ENCODE measurements at places on chromosomes 6 and 20. TPM values are rescaled to one million over a fixed set of nuclear protein-coding genes. Genes with fewer than 3 reads are reported as not detected.

TMEM170B gene
- 2.7 TPM for polyA plus RNA-seq

DNA sequence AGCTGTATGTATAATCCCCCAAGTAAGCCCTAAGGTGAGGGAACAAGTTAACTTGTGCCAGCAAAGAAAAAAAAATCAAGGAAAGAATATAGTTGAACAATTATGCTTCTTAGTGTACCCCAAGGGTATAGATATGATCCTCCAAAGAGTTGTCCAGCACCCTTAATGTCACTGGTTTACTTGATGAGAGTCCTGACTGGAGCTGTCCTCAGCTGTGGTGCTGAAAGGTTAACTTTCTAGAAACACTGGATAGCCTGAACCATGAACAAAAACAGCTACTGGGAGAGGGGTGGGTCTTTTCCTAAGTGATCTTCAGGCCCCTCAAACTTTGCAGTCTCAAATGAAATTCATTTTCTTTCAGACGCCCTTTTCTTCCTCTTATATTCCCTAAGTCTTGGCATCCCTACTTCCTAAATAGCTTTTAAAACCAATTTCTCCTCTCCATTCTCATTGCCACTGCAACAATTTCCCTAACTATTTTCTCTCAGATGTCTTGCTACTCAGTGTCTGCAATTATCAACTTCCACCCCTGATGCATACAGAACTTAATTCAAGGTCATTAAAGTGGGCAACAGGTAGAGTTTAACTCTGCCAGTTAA, 83.5 kb upstream of the PROKR2 start:
- no peak for DNase-seq

DNA sequence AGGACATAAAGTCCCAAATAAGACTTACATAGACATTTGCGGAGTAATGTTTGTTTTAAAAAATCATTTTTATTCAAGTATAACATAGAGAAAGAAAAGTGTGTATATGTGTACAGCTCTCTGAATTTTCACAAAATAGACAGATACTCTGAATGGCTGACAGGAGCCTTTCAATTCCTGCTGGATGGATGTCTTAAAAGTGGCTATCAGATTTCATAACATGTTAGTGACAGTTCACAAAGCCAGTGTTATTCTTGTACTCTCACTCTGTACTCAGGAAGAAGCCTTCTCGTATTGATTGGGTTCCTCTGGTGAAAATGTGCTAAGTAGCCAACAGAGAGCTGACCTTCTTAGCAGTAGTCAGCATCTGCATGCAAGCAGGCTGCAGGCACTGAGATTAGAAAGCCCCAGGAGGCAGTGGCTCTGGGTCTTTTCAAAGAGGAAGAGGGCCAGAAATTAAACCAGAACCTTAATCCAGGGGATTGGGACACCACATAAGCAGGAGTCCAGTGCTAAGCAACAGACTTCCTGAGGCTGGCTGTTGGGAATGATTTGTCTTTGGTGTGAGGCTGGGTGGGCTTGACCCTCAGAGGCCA, 19.7 kb downstream of the SLC17A4 start:
- DNase-seq: no peak

- DNase-seq: no peak
Observed at GRCh38 chr6:72941751-72942150, 283.5 kb downstream of the KHDC1L start.

BPIFB2 gene
- polyA plus RNA-seq: not detected

- no peak for DNase-seq
Observed at GRCh38 chr6:13776602-13777001, 37.8 kb downstream of the MCUR1 start.

- no peak for DNase-seq
Observed at GRCh38 chr20:18388860-18389259, 78.0 kb downstream of the DZANK1 start.

DNA sequence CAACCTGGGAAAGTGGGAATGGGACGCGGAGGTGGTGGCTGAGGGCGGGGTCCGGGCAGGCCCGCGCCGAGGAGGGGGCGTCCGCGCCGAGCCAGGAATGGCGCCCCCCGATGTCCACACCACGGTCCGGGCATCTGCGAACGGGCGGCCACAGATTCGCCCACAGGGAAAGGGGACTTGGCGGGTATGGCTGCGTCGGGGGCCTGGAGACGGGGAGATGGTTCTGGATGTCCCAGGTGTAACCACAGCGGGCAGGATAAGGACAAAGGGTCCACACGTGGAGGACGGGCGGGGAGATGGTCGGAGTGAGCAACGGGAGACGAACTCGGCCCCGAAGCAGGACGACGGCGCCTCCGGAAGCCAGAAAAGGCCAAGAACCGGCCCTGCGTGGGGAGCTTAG, 124.6 kb downstream of the WDR27 start:
- no peak for DNase-seq

SNAP91 gene
- not detected for polyA plus RNA-seq

DNA sequence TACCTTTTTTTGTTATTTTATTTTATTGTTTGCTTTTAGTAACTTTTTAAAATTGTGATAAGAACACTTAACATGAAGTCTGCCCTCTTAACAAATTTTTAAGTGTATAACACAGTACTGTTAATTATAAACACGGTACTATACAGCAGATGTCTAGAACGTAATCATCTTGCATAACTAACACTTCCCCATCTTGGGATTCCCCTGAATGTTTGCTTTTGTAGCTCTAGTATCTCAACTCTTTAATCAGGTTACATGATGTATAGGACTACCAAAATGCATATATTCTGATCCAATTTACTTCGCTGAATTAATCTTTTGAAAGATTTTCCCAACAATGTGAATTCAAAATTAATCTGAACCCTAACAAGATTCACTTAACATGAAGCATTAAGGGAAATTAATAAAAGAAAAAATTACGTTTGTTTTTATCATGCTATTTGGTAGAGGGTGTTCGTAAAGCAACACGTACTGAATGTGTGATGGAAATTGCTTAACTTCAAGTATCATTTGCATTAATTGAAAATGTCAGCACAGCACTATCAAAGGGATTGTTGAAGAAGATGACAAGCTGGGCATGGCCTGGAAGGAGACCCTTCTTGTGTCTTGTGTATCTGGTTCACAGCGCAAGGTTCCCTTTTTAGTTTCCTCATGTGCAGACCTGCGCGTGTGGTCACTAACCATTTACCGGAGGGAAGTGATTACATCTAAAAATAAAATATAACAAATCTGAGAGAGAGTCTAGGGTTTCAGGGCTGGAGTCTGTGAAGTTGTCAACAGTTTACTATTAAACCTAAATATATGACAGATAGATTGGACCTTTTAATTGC, 15.2 kb downstream of the COL19A1 start:
- DNase-seq: no peak

Data from psoas muscle (tissue), 8 donors.